Stimulated activated CD8-positive, alpha-beta memory T cell treated with anti-CD3 and anti-CD28 coated beads, Interleukin-2, amount 100 ng/mL, for 48 hours (primary cell): ENCODE measurements at places on chromosomes 3 and 15.
A peak's percentile ranks its signal among the peaks of the same experiment; 100 is the strongest.

GRCh38 chr3:85672761-85673160, 714.0 kb downstream of the CADM2 start:
- no peak for DNase-seq

DNA sequence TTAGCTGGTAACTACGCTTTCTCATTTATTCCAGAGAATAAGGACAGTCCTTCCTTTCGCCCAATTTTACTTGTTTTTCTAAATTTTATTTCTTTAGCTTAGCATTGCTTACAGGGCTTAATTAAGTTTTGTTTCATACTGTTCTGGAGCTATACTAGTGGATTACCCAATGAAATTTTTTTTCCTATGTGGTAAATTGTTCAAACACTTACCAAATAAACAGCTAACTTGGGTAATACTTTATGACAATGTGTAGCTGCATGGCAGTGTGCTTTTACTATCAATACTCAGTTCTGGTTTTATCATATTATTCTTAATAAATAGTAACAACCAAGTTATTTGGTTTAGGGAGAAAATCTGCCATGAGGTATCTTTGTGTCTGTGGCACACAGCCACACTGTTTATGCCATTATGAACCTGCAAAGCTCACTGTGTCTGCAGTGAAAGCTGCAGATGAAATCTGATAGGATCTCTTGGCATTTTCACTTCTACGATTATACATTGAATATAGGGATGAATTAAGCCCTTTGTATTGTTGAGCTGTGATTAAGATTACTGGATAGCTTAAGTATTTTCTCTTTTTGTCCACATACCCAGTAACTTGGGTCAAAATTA, 37.2 kb downstream of the UBE2E2 start:
- DNase-seq, result no peak

DNA sequence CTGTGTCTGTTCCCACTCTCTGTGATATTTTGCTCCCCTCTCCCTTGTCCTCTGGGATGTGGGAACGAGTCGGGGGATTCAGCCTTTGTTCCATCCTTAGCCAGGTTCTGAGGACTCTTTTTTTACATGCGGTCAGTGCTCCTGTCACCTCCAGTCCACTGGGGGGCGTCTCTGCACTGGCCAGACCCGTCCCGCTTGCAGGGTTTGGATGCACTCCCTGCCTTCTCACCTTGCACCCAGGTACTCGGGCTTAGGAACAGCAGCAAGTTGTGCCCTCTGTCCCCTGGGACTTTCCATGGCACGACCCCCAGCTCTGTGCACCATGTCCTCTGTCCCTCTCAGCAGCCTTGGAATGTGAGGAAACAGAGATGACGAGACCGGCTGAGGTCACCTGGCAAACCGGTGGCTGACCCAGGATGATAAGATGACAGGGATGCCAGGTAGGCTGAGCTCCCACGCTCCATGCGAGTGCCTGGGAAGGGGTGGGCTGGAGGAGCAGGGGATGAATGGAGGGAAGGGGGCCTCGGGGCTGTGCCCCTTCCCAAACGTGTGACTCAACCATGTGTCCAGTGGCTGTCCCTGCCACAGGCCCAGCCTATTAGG, 27.3 kb upstream of the FGD5 start:
- peak; percentile 39 for DNase-seq

GRCh38 chr3:177795216-177795615, 597.9 kb upstream of the TBL1XR1 start:
- no peak for DNase-seq

- peak; percentile 41 for DNase-seq
These were observed 156.5 kb downstream of the PGPEP1L start for GRCh38 chr15:98850961-98851572.

DNA sequence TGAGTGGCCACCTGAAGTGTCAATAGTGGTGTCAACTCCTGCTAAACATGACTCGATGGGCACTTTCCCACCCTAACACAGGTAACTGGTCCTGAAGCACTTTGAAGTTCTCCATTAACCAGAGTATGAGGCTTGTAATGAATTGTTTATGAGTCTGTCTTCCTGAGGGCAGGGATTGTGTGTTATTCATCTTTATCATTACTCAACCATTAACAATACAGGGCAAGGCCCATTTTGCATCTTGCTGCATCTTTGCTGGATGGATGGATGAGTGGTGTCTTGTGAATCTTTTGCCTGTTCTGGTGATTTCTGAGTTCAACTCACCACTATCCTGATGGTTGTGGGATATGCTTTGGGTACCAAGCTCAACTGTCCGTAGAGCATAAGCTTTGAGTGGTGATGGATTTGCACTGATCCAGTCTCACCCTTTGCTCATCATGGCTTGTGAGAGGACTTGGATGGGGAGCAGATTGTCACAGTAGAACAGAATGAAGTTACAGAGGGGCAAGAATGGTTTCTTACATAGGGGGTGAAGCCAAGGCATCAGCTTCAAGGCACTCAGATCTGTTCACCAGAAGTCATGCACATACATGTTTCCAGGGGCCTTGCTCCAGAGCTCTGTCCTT, 22.3 kb upstream of the EPB42 start:
- DNase-seq, result no peak

GRCh38 chr15:93462690-93463089, 373.7 kb upstream of the RGMA start:
- no peak for DNase-seq
